ENCODE measurements at places on chromosomes 2 and 18.

GRCh38 chr2:216554755-216555154, 56.1 kb downstream of the RPL37A start:
- no peak for DNase-seq

DNA sequence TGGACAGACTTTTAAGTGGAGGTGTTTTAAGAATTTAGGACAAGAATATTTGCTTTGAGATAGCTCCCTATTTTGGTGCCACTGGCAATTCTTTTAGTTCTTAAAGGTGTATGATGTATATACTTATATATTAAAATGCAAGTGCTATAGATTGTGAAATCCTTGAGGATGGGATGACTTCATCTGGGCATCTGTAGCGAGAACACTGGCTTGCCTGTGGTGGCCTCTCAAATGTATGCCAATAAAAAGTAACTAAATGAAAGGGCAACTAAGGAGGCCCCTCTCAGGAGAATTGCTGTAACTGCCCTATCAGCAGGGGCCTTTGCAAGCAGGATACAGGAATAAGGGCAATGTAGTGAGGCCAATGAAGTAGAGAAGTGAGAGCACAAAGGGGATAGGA, 2.6 kb upstream of the THUMPD2 start:
- DNase-seq, result no peak

DNA sequence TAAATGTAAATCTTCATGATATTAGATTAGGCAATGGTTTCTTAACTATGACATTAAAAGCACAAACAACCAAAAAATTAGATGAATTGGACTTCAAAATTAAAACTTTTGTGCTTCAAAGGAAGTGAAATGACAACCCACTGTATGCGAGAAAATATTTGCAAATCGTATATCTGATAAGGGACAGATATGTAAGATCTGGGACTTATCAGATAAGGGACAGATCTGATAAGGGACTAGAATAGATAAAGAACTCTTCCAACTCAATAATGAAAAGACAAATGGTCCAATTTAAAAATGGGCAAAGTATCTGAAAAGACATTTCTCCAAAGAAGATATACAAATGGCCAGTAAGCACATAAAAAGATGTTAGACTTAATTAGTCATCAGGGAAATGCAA, 29.2 kb downstream of the ADRA2B start:
- no peak for DNase-seq

- no peak for DNase-seq
These were observed 34.5 kb upstream of the STPG4 start for GRCh38 chr2:47189635-47190034.

- DNase-seq, result no peak
These were observed 234.5 kb downstream of the PAX3 start for GRCh38 chr2:222064286-222064685.

GRCh38 chr2:183123117-183123958, 905 bp upstream of the NUP35 start:
- DNase-seq, result peak; percentile 4

GRCh38 chr2:199705538-199705937, 145.5 kb downstream of the FTCDNL1 start:
- no peak for DNase-seq

DNA sequence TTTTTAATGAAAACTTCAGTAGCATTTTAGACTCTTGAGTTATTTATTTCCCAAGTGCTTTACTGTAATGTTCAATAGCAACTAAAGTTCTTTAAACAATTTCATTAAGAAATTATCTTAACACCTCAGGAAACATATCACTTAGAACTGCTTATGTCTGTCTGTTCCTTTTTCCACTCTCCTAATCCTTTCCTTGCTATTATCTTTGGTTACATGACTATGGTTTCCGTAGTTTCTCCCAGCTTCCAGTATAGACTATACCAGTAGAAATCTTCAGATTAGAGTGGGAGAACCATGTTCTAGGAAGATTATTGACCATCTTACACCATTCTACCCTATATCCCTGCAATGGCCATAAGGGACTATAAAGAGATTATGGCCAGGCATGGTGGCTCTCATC, 280.0 kb downstream of the EXOC6B start:
- DNase-seq, result no peak

- no peak for DNase-seq
These were observed 322.9 kb downstream of the DYSF start for GRCh38 chr2:71776227-71776626.

GRCh38 chr2:35495182-35495581, 860.4 kb upstream of the CRIM1 start:
- DNase-seq, result no peak

- no peak for DNase-seq
These were observed 199.2 kb downstream of the ICOS start for GRCh38 chr2:204135752-204136151.

GRCh38 chr2:216618785-216619184, 14.4 kb upstream of the IGFBP2 start:
- no peak for DNase-seq

GRCh38 chr2:73965053-73965452, 19.7 kb upstream of the TET3 start:
- no peak for DNase-seq

DNA sequence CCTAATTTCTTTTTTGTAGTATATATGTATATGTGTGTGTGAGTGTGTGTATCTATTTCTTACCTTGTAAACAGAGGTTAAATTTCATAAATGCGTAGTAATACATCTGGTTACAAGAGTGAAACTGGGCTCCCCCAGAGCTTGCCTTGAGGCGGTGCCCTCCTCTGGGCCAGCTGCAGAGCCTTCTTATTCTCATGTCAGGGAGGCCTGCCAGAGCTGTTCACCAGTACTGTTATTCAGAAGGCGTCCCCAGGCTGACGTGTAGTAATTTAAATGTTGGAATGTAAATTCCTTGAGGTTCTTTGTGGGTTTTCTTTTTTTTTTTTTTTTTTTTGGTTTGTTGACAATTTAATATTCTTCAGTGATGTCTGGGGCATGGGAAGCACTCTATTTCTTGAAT, 11.2 kb downstream of the COPS8 start:
- no peak for DNase-seq

DNA sequence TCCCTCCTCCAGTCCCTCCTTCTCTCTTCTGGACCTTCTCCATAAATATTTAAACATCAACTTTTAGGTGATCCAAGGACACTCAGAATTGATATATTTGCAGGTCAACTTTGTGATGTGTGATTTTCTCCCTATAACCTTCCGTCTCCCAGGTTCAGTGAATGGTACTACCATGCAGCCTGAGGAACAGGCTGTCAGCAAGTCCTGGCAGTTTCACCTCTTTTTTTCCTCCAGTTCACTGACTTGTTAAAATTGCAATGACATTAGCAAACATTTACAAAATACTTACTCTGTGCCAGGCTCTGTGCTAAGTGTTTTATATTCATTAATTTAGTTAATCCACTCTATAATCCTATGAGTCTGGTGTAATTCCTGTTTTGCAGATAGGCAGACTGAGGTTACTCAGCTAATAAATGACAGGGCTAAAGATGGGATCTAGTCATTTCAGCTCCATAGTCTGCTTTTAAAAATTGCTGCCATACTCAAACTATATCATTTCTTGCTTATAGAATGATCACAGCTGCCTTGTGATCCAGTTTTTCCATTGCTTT, 7.9 kb downstream of the SLC3A1 start:
- DNase-seq, result no peak

GRCh38 chr2:3000968-3001367, 376.6 kb downstream of the EIPR1 start:
- no peak for DNase-seq

- no peak for DNase-seq
These were observed 35.8 kb upstream of the ZNF804A start for GRCh38 chr2:184562532-184562931.

- no peak for DNase-seq
These were observed 418.0 kb upstream of the UBE2E3 start for GRCh38 chr2:180562378-180562777.

GRCh38 chr2:161766334-161766733, 142.1 kb downstream of the SLC4A10 start:
- no peak for DNase-seq

DNA sequence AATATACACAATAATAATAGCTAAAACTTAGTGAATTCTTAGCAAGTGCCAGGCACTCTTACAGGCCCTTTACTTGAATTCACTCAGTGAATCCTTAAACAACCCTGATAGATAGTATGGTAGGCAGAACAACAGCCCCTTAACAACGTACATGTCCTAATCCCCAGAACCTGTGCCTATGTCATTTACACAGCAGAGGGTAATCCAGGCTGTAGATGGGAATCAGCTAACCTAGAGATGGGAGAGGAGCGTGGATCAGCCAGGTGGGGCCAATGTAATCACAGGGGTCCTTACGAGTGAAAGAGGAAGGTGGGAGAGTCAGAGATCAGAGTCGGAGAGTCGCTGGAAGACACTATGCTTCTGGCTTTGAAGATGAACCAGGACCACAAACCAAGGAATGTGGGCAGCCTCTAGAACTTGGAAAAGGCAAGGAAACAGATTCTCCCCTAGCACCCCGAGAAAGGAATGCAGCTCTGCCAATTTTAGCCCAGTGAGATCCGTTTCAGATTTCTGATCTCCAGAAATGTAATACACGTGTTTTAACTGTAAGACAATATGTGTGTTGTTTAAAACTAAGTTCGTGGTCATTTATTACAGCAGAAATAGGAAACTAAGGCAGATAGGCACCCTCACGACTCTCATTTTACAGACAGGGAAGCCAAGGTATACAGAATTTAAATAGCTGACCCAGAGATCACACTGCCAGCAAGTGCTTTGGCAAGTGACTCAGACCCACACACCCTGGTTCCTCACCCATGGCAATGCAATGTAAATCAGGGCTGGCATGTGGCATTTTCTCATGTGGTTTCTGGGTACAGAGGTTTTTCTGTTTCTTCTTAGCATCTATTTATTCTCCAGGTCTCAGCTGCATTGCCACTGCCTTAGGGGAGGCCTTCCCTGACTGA, 68.9 kb downstream of the DOCK10 start:
- DNase-seq, result no peak

GRCh38 chr2:11168488-11168887, 13.2 kb downstream of the SLC66A3 start:
- no peak for DNase-seq

DNA sequence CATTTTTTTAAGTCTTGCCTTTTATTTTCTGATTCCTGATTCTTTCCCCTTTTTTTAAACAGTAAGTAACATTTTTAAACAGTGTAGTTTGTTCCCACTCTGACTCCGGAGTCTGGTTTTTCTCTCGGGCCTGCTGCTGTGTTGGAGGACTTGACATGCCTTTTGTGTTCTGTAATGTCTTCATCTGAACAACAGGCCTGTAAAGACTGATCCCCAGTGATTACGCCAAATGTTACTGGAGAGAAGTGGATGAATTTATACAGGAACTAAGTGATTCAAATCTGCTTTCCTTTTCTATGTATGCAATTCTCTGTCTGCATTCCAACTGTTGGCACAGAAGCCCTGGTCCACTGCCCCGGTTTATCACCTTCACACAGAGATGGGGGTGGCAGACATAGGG, 54.3 kb upstream of the RMDN2 start:
- no peak for DNase-seq

DNA sequence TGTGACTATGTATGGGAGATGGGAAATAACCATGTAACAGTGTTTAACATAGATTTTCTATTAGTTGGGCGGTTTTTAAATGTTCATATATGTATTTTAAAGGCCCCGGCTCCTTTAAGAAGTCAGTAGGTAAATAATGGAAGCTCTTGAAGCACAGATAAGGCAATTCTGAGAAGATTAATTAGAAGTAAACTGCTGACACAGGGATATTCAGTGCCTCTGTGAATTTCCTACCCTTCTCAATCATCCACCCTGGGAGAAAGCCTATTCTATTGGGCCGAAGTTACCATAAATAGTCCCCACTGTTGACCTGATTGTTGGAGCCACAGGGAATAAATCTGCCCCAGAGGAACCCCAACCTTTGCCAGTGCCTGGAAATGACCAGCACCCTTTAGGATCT, 56.8 kb upstream of the SIX3 start:
- DNase-seq, result no peak

GRCh38 chr18:31398191-31398590, 21.6 kb downstream of the DSG4 start:
- DNase-seq, result no peak

DNA sequence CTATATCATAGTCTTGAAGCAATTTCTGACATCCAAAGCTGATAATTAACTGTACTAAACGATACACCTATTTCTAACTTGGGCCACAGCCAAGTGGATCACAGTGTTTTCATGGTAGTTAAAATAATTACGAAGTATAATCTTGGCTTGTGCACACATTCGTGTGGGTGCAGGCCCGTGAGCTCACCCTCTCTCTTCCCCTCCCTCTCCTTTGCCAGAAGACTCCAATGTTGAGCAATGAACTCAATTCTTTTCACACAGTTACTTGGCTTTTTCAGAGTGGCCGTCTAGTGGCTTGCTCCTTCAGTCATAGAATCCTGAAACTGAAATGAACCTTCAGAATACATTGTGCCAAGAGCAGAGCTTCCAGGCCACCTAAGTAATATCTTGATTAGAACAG, 178.7 kb downstream of the NCKAP5 start:
- no peak for DNase-seq

DNA sequence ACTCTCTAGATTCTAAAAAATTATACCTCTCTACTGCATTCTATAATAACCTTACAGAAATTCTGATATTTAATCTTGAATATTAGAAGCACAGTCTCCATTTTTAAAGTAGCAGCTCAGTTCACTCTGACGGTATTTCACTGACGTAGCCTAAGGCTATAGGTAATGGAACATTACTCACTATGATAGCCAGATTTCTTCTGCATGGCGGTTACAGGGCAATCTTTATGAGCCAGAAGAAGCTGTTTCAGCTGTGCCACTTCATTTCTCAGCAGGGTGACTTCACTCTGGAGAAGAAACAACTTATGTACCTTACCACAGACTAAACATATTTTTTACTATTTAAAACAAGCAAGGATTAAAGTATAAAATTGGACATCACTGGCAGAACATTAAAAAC, 75.3 kb upstream of the CHN1 start:
- DNase-seq, result no peak

DNA sequence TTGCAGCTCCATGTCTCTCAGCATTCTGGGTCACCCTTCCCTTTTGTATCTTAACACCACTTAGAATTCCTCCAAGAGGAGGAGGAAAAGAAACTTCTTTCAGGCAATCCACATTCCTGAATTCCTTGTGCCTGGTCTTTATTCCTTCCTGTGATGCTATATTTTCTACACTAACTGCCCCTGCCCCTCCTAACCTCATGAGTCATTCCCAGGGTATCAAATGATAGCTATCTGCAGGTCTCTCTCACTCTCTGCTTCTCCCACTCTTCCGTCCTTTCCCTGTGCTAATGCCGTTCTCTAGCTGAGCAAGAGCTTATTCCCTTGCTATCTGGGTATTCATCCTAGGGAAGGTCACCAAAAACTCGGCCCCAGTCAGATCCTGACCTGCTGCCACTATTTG, 395.0 kb upstream of the TCF4 start:
- DNase-seq, result no peak

DNA sequence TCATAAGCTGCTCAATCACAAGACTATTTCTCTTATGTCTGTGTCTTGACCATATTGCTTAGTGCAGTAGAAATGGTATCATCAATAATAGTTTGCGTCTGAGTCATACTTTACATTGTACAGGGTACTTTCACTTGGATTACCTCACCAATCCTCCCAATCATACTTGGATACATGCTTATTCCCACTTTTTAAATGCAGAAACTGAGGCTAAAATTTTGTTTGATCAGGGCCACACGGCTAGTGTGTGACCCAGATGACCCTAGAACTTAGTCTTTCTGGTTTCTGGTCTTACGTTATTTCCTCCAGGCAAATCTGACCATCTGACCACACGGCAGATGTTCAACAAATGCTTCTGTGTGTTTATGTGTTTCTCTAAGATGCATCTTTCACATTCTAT, 23.8 kb upstream of the CCL20 start:
- no peak for DNase-seq

GRCh38 chr18:37156330-37156942, 327.5 kb downstream of the KIAA1328 start:
- DNase-seq, result no peak
